ENCODE measurements at places on chromosomes 12 and 14.

DNA sequence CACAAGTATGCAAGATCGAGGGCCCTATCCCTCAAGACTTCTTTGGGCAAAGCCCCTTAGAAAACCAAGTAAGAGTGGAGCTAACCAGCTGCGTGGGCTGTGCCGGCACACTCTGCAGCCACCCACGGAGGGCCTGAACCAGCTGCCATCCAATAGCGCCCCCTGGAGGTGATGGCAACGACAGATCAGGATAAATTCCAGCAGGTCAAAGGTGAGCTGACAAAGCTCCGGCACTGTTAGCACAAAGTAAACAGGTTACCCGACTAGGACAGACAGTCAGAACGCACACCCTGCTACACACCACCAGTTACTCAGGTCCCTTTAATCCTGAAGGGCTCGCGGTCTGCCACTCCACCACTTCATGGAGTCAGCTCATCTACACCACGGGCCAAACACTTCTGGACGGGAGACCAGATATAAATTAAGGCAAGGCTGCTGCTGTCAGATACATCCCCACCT lies 4.9 kb downstream of the ZBTB39 start:
- peak; percentile 46 for DNase-seq

DNA sequence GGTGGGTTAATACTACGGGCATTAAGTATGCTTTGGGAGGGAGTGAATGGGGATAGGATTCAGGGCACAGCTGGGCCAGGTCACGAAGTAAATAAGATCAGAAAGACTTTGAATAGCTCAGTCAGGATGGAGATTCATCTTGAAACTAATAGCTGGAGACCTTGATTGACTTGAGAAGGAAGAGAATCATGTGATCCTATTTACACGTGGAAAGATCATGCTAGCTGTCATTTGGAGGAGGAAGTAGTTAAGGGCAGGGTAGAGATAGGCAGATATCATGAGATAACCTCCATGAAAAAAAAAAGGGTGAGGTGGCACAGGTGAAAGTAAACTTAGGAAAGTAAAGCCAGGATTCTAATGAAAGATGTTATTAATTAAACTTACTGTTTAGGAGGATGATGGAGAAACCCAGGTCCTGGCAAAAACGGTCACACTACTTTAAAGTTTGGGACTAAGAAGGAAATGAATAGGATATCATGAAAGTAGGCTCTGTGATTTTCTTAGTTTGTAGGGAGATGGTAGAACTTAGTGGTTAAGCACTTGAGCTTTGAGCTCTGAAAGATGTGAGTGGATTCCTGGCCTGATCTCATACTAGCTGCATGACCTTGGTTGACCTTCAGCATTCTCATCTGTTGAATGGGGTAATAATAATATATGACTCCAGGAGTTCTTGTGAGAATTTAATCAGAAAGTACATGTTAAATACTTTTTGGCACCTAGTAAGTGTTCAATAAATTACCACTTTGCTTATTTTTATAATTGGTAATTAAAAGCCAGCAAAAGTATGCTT lies 439.0 kb downstream of the NRXN3 start:
- DNase-seq: no peak

GRCh38 chr14:91328313-91329050 lies 84.0 kb upstream of the GPR68 start:
- DNase-seq: no peak

- no peak for DNase-seq
These were observed 63.2 kb downstream of the ATP2B1 start for GRCh38 chr12:89645434-89645833.

- no peak for DNase-seq
These were observed 13.5 kb downstream of the SLC38A2 start for GRCh38 chr12:46358791-46359666.
